ENCODE measurements at places on chromosomes 12 and 14.

- DNase-seq, result no peak
These were observed 55.6 kb upstream of the JDP2 start for GRCh38 chr14:75372260-75372659.

- DNase-seq, result no peak
These were observed 6.6 kb downstream of the BRF1 start for GRCh38 chr14:105294142-105294597.

DNA sequence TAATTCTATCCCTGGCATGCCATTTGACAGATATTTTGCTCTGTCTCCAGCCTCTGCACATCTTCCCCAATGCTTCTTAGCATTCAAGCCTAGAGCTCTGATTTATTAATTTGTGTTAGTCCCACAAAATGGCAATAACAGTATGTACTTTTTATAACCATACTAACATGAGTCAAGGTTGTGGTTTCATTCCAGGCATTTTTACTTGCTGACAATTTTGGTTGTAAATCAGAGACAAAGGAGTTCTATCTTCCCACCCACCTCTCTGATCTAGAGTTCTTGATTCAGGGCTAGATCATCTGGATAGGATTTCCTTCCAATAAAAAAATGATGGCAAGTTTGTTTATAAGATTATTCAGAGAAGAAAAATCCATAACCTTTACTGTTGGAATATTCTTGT lies 18.5 kb upstream of the CISTR start:
- DNase-seq, result no peak

DNA sequence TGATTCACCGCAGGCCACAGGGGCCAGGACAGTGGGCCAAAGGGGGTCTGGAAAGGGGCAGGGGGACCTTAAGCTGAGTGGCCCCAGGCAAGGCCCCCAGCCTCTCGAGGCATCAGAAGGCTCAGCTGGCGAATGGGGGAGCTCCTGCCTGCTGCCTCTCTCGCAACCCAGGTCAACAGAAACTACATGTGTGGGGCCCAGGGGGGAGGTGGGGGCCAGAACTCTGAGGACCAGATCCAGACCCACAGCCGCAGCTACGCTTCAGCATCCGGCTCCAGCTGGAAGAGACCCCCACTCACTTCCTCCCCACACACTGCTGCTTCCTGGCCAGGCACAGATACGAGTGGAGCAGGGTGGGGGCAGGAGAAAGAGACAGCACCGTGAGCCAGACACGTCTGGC lies 46.5 kb downstream of the NCOR2 start:
- DNase-seq, result no peak

DNA sequence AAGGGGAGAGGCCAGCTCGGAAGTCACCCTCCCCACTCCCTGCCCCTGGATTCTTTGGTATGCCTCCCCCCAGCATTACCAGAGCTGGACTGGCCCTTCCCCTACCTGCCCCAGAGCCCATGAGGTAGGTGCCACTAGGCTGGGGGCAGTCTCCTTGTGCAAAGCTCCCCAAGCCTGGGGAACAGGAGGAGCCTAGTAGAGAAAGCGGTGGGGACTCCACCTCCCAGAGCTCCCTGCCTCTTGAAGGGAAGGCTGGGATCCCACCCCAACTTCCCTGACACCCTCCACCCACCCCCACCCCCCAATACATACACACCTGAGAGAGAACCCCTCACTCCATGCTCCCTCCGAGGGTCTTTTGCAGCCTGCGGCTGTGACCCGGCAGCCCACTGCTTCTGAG lies 30.4 kb downstream of the FIGNL2 start:
- DNase-seq, result no peak

- DNase-seq, result no peak
These were observed 335.4 kb downstream of the LRIG3 start for GRCh38 chr12:58584880-58585279.

GRCh38 chr12:8154526-8154925 lies 2.3 kb upstream of the ZNF705A start:
- DNase-seq, result no peak

- DNase-seq, result no peak
These were observed 646 bp upstream of the OR6C4 start for GRCh38 chr12:55548756-55549155.

GRCh38 chr12:74514098-74514872 lies 23.4 kb upstream of the ATXN7L3B start:
- DNase-seq, result no peak
